ENCODE measurements at places on chromosomes 7 and 10.

- DNase-seq, result no peak
These were observed 754 bp upstream of the PHYHIPL start for GRCh38 chr10:59175538-59176240.

GRCh38 chr7:84251277-84251781 lies 56.7 kb upstream of the SEMA3A start:
- no peak for DNase-seq

GRCh38 chr7:140621401-140622021 lies 19.1 kb downstream of the DENND2A start:
- DNase-seq, result no peak

- no peak for DNase-seq
These were observed at the start of gene CLDN3 for GRCh38 chr7:73770002-73770859. Gene CLDN3, minus strand, starts transcription at chr7:73770270. Its CDS starts 221 bp downstream, at chr7:73770049.

DNA sequence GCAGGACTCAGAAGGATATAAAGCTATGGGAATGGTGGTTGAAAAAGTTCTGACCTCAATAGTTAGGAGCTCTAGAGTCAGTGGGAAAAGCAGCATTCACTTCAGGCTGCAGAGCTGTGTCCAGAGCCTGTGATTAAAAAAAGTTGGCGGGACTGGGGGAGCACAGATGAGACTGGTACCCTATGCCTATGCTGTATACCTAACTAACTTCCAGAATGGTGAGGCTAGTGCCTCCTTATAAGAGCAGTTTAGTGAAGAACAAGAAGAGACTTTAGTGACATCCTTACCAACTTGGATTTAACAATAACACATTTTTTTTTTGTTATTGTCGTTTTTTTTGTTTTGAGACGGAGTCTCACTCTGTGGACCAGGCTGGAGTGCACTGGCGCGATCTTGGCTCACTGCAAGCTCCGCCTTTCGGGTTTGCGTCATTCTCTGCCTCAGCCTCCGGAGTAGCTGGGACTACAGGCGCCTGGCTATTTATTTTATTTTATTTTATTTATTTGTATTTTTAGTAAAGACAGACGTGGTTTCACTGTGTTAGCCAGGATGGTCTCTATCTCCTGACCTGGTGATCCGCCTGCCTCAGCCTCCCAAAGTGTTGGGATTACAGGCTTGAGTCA lies 6.6 kb upstream of the ZNF282 start:
- no peak for DNase-seq

DNA sequence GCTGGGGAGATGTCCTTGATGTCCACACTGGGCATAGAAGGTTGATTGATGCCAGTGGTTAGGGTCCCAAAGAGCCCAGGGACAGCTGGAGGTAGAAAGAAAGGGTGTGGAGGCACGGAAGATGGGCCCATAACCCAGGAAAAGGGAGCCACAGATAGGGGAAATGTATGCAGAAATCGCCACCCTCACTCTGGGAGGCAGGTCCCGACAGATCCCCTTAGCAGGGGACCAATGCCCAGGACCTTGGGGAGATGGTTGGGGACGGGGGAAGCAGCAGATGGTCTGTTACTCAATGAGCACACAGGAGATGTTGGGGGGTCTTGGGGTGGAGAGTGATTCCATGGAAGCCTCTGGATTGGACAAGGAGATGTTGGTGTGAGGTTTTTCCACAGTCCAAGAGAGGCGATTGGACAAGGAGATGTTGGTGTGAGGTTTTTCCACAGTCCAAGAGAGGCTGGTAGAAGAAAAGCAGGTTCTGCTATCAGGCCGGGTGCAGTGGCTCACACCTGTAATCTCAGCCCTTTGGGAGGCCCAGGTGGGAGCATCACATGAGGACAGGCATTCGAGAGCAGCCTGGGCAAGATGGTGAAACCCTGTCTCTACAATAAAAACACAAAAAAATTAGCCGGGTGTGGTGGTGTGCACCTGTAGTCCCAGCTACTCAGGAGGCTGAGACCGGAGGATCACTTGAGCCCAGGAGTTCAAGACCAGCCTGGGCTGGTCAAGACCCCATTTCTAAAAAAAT lies 7.0 kb upstream of the PPP1R35 start:
- no peak for DNase-seq

DNA sequence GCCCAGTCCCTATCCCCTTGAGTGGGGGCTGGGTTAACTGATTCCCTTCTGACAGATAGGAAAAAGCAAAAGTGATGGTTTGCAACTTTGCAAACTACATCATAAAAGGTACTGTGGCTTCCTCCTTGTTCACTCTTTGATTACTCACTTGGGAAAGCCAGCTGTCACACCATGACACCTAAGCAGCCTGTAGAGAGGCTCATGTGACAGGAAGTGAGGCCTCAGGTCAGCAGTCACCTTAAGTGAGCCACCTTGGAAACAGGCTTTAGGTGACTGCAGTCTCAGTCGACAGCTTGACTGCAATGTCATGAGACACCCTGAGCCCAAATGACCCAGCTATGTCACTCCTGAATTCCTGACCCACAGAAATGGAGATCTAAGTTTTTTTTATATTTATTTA lies 4.3 kb upstream of the CHCHD2 start:
- DNase-seq, result no peak

GRCh38 chr7:131844369-131844768 lies 287.9 kb upstream of the PODXL start:
- DNase-seq, result no peak

- no peak for DNase-seq
These were observed 97.0 kb downstream of the CDH23 start for GRCh38 chr10:71493741-71494140.

DNA sequence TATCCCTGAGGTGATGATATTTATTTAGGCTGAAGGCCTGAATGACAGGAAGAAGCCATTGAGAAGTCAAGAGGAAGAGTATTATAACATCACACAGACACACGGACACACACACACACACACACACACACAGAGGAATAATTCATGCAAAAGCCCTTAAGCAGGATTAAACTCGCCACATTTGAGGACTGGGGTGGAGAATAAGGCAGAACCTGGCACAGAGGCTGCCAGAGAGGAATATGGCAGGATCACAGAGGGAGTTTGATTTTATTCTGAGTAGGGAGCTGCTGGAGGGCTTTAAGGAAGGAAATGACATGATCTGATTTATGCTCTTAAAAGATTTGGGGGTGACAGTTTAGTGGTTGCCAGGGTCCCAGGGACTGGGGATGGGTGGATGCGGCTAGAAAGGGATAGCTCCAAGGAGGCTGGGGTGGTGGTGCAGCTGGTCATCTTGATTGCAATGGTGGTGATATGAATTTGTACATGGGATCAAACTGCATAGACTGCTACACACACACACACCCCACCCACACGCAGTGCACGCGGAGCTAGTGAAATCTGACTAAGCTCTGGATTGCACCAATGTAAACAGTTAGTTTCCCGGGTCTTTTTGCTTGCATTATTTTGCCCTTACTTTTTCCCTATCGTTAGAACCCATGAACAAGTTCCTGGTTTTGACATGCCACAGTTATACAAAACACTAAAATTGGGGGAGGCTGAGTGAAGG lies 11.2 kb downstream of the SMURF1 start:
- no peak for DNase-seq

DNA sequence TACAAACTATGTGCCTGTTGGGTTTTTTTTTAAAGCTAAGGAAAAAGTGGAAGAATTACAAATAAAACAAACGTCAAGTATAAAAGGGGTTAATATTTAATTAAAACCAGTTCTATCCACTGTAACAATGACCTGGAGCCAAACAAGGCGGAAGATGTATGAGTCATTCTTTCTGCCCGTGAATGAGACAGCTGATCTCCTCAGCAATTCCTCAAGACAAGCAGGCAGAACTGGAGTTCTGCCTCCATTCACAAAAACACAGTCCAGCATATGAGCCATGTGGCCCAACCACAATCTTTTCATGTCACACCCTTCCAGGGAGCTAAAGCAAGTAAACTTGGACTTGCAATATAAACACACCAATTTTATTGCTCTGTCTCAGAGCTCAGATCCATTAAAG lies 8.4 kb downstream of the ETV1 start:
- peak; percentile 25 for DNase-seq

- no peak for DNase-seq
These were observed 4.5 kb downstream of the ANKRD61 start for GRCh38 chr7:6035686-6036085.

DNA sequence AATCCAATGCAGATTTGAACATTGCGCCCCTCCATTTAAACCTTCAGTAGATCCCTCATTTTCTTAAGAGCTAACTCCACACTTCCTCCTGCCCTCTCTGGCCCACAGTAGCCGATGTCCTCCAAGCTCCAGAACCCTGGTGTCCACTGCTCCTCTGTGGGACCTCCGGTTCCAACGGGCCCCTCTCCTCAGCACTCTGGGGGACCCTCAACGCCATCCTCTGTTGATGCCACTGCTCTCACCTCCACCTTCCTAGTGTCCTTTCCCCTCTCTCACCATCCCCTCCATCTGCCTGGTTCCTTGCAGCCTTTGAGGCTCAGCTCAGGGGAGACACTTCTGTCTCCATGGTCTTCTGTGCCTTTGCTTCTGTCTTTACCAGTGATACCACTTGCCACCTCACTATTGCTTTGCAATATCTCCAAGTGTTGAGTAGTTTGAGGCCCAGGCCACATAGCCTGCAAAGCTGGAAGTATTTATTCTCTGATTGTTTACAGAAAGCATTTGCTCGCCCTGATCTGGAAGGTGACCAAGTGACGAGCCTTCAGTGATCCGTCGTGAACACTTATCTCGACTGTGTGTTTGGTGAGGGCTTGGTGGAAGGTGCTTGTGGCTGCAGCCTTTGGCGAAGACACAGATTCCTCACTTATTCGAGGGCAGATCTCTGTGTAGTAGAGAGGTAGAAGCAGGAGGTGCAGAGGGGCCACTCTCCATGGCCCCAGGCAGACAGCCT lies 104.8 kb upstream of the SHH start:
- DNase-seq, result no peak

GRCh38 chr7:132528695-132529094 lies 47.6 kb downstream of the PLXNA4 start:
- no peak for DNase-seq

DNA sequence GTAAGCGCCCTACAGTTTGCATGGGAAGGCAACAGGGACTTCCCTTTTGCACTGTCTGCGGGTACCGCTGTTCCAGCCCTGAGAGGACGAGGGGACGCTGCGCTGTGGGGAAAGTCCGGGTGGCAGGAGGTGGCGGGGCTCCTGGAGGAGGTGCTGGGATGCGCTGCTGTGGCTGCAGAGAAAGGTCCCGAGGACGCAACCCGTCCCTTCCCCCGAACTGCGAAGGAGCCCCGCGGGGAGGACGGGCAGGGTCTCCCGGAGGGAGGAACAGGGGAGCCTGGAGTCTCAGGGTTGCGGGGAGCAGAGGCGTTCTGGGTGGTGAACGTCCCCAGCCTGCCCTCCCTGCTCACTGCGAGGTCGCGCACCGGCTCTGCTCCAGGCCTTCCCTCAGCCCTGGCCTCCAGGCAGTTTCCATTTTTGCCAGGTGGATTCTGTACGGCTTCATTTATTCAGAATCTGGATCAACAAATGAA lies 91.6 kb downstream of the CXCL12 start:
- DNase-seq, result no peak

- no peak for DNase-seq
These were observed 103.1 kb upstream of the AFAP1L2 start for GRCh38 chr10:114507449-114507848.

GRCh38 chr10:3829156-3830050 lies 44.4 kb upstream of the KLF6 start:
- no peak for DNase-seq

DNA sequence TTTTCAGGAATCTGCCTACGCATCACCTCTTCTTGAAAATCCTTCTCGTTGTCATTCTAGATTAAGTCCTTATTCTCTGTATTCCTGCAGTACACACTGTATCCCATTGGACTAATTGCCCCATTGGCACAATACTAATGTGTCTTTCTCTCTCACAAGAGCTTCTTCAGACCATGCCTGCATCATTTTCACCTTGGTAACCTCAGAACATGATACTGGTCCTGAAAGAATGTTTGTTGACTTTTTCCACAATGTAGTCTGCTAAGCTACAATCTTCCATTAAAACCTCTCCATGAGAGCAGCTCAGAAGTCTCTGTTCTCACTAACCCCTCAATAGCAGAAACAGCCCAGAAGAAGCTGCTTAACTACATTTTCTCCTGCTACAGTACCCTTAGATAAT lies 270.7 kb downstream of the PCDH15 start:
- no peak for DNase-seq

- no peak for DNase-seq
These were observed 554.0 kb downstream of the ARL4A start for GRCh38 chr7:13241416-13241815.

DNA sequence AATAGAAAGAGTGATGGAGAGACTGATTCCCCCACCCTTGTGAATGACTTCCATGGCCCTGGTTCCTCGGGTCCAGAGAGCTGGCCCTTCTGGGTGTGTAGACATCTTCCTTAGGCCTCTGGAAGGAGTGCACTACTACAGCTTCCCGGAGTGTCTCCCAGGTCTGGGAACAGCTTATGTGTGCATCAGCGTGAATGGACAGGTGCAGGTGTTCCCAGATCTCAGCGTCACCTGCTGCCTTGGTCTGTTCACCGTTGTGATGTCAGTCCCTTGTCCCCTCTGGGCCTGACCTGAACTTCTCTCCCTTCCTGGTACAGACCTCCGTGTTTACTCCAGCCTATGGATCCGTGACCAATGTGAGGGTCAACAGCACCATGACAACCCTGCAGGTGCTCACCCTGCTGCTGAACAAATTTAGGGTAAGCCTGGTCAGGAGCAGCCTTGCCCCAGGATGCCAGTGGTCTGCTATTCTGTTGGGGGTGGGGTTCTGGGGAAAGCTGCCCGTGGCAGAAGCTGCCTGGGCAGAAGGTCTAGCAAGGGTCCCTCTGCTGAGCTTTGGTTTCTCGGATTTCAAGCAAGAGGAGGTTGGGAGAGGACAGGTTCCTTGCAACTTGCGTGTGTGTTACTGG lies 10.5 kb upstream of the DEPP1 start:
- DNase-seq, result no peak

- DNase-seq, result no peak
These were observed 37.1 kb upstream of the ITGB1 start for GRCh38 chr10:32995066-32995622.

- DNase-seq, result no peak
These were observed 10.5 kb upstream of the TTYH3 start for GRCh38 chr7:2621061-2621828.

- DNase-seq, result no peak
These were observed 161.1 kb downstream of the FANK1 start for GRCh38 chr10:126057494-126057893.

Data from GOT3 (cell line).